ENCODE measurements at places on chromosomes 3 and 15.

- DNase-seq: no peak
These were observed 13.4 kb upstream of the CDAN1 start for GRCh38 chr15:42750306-42750705.

- no peak for DNase-seq
These were observed 1.4 kb upstream of the FOXB1 start for GRCh38 chr15:60002528-60003218.

GRCh38 chr3:170864525-170865208 is 5.3 kb downstream of the RPL22L1 start:
- DNase-seq: peak; percentile 40

DNA sequence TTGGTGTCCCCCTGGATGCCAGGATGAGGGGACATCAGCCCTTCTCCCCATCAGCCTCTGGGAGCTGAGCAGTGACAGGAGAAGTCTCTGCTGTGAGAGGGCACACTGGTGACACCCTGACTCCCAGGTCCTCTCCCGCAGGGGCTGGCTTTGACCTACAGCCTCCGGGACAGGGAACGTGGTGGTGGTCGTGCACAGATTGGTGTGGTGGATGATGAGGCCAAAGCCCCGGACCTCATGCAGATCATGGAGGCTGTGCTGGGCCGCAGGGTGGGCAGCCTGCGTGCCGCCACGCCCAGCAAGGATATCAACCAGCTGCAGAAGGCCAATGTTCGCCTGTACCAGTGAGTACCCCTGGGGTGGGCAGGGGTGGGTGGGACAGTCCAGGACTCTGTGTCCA is 6.8 kb downstream of the VILL start:
- no peak for DNase-seq

- no peak for DNase-seq
These were observed 471 bp downstream of the NKIRAS1 start for GRCh38 chr3:23916152-23916885.

GRCh38 chr15:92091155-92091734 is 237.7 kb downstream of the SLCO3A1 start:
- no peak for DNase-seq

DNA sequence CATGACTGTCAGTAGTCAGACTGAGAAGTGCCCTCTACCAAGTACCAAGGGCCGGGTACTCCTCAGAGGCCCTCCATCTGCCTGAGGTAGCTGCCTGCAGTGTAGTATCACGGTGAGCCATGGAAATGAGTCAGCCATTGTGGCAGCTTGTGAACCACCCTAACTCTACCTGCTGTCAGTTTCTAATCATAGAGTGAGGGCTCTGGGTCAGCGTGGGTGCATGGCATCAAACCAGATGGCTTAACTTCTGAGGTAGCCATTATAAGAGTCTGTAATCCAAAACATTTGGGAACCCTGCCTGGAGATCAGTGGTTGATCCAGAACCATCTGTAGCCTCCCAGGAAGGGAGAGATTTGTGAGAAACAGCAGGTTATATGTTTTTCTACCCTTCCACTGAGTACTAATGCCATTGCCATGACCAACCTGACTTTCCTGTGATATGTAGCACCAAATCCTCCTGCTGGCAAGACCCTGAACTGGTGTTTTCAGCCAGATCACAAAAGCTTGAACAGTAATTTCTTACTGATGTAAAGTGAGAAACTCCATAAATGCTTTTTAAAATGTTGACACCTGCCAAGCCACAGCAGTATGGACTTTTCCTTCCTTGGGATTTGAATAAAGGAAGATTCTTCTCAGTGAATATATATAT is 38.9 kb downstream of the ABHD2 start:
- DNase-seq: peak; percentile 72

GRCh38 chr15:96330064-96330449 is 443 bp upstream of the NR2F2 start:
- DNase-seq: no peak

DNA sequence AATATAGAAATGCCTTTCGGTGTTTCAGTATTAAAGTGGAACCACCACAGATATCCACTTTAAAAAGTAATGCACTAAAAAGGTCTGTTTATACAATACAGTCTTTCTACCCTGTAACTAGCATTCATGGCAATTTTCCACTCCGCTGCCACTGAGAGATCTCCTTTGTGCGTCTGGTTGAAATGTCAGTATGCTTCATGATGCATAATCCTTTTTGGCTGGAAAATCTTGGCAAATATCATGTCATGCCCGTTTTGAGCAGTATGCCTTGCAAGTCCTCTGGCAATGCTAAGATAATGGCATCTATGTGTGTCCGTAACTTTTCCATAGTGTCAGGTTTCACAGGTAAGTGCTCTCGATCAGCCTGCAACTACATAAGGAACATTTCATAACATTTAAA is 30.8 kb upstream of the ARF4 start:
- DNase-seq: no peak

DNA sequence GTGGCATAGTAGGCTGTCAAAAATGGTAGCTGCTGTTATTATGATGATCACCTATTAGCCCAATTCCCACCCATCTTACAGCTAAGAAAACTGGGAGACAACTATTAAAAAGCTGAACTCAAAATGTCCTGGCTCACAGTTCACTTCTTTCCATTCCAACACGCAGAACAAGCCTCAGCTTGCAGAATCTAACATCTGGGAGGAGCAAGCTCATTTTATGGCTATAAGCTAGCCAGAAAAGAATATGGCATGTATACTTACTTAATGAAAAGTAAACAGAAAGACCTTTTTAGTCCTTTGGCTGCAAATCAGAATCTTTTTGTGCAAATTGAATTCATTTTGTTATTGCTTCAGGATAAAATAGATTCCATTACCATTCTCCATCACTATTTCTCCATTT is 34.8 kb upstream of the CFAP20DC start:
- no peak for DNase-seq

GRCh38 chr3:61571516-61572336 is 10.4 kb downstream of the PTPRG start:
- DNase-seq: no peak

DNA sequence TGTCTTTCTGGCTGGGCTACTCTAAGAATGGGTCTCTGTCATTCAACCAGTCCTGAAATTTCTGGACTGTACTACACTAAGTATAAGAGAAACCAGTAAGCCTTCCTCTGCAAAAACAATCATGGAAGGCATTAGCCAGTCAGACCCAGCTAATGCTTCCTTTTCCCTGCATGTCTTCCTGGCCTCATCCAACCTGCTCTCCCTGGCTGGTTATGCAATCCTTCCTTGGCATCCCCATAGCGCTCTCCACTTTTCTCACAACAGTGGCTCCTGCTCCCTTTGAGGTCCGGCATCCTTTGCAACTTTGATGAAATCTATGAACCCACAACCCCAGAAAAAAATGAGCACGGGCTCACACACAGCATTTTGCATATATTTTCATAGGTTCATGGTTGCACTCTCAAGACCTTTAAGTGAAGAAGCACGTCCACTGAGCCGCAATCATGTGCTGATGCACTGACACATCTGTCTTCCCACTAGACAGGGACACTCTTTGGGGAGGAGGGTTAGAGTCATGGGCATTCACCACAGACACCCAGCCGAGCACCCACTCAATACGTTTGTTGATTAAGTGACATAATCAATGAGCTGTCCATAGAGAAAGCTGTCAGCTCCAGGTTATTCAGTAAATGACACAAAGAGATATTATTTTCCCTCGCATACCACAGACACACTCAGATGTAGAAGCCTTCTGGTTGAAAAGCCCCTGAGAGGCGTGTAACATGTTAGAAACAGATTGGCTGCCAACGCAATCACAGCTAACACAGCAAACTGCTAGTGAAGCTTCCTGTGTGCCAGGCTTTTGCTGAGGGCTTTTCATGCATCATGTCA is 66.7 kb downstream of the PLD1 start:
- no peak for DNase-seq

- no peak for DNase-seq
These were observed 10.2 kb upstream of the DLL4 start for GRCh38 chr15:40918799-40919392.

DNA sequence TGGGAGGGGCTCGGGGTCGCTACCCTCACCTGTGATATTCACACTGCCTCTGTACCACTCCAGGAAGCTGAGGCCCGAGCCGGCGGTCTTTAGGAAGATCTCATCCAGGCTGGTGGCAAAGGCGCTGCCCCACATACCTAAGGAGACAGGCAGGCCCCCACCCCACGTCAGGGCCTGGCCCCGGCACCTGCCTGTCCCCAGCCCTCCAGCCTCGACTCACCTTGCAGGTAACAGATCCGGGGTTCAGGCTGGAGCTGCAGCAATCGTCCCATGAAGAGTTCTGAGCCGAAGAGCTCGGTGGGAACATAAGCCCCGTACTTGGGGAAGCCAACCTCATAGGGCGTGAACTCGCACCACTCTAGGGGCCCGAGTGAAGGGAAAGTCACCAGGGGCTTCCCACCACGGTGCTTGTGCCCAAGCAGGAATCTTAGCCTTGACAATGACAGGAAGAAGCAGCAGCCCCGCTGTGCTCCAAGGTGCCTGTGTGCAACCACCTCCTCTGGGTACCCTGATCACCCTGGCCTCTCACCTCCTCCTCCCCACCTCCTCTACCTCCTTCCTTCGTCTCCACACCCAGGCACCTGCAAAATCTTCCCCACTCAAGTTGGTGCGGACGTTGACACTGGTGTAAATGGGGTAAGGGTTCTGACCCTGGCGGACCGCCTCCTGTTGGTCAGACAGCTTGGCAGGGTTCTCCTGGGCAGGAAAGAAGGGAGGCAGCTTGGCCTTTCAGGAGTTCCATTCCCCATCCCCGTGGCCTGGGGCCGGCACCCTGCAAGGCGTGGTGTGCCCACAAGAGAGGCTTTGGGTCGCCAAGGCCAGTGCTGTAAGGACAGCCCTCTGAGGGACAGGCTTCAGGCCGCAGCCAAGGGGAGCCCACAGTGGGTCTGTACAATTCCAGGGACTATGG is 10.6 kb downstream of the PLA2G4F start:
- DNase-seq: no peak

- no peak for DNase-seq
These were observed 48.7 kb upstream of the PCSK6 start for GRCh38 chr15:101538177-101538576.

GRCh38 chr3:182969277-182969676 is 11.1 kb downstream of the DCUN1D1 start:
- no peak for DNase-seq

DNA sequence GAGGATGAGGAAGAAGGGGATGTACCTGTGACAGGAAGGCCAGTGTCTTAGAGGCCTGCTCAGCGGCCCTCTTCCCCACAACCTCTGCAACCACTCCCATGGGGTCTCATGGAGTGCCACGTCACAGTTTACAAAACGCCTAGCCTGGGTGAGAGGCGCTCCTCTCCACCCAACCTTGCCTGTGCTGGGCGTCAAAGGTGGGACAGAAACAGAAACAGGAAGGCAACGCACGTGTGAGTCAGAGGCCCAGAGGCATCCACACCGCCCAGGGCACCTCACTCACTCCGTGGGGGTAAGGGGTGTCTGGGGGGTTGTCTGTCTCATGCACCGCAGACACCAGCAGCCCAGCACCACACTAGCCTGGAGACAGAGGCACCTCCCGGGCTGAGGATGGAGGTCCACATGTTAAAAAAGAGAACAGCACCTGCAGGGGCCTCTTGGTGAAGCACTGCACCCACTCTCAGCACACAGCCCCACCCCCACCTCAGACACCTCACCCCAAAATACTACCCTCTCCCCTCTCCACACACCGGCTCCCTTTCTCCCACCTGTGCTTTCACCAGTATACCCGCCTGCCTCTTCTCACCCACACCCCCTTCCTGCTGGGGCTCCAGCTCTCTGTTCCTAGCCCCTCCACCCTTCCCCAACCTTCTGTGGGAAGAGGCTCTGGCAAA is 4.7 kb upstream of the CALML4 start:
- peak; percentile 57 for DNase-seq

- no peak for DNase-seq
These were observed 57.6 kb upstream of the APEH start for GRCh38 chr3:49616491-49616941.

DNA sequence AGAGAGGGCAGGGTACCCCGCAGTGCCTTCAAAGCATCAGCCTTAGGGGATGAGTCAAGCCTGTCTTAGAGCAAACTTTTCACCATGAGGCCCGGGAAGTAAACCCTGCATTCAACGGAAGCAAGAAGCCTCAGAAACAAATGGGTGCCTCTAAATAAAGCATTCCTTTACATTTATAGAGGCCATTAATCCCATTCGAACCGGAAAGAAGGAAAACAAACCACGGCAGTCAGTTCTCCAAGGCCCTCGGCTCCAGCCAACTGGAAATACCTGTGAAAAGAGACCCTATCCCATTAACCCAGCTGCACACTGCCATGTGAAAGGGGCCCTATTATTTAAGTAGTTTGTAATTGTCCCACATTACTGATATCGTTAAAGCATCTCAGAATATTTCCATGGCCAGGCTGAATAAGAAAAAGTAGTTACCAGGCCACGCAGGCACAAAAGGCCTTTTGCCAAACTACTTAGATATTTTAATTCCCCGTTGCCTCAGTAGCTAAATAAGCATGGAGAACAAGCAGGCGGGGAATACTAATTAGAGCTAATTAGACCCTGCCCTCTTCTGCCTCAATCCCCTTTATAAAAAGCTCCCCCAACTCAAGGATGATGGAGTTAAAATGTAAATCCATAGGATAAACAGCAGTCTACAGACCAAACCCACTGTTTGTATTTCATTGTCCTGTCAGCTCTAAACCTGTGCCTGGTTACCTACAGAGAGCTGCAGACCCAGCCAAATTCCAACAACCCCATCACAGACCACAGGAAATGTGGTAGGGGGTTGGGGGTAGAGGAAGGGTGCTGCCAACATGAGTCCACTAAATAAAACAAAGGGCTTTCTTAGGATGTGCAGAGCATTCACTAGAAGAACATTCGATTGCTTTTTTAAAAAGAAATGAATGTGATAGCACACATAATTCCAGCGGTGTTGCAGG is 4.1 kb downstream of the ITGB5 start:
- no peak for DNase-seq

DNA sequence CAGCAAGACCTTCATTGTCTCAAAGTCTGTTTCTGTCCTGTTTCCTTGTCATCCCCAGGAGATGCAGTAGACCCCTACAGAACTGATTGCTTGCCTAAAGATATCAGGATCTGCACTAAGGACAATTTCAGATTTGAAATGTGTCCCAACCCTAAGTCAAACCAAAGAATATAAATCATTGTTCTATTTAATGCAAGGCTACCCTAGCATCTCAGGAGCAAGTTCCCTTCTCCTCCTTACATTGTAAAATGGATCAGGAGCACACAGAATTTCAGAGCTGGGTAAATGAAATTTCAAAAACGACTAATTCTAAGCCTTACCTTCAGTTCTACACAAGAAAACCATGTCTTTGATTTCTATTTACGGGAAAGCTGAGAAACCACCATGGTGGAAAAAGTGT is 360.9 kb upstream of the KCNH8 start:
- peak; percentile 10 for DNase-seq

GRCh38 chr3:30819067-30819798 is 75.2 kb downstream of the GADL1 start:
- no peak for DNase-seq

DNA sequence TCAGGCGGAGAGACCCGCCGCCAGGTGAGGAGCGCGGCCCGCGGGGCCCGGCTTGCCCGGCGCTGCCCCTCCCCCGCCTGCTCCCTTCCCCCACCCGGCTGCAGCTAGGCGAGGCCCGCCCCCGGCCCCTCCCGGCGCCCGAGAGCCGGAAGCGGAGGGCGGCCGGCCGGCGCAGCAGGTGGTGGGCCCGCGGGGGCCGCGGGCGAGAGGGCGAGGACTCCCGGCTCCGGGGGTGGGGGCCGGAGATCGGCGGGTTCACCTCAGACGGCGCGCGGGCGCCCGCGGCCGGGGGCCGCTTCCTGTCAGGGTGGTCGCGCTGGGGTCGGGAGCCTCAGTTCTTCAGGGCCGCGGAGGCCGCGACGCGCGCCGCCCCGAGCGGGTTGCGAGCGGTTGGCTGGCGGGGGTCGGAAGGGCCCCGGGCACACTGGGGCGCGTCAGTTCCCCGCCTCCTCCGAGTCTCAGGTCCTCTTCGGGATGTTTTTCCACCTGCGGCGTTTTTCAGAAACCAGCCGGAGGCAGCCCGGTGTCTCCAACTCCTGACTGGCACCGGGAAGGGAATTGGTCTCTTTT is 395 bp downstream of the ZFAND6 start:
- DNase-seq: peak; percentile 56

Data from activated CD4-positive, alpha-beta T cell treated with anti-CD3 and anti-CD28 coated beads, Interleukin-10, Interleukin-2, amounts not matched to agents 100 ng/mL and 50 ng/mL, durations not matched to agents 16 hours and 8 hours (primary cell).